ENCODE measurements at places on chromosomes 1 and 21.

DNA sequence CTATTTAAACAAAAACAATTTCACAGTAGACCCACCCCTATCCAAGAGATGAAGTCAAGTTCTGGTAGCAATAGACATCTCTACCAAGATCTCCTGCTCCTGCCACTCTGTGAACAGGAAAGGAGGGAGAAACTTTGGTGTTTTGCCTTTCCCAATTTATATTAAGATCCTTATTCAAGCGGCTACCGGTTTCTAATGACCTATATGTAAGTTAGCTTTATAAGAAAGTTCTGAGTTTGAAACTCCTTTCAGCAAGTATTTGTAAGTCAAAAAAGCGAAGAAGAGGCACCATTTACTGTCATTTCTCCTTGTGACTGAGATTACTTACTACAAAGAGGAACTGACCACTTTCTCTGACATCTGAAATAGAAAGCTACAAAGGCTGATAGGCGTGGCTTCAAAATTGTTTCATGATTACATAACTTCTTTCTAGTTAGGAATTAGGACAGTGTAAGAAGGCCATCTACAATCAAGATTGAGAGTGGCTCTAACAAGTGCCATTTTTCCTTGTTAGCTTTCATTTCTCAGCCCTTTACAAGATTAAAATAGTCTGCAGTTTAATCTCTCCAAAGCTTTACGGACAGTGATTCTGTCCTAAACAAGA lies at the start of gene MNDA:
Gene MNDA, plus strand, starts transcription at position 448 of the 604 bp plus-strand sequence. CDS start 10,803 bp downstream, outside the sequence.
- no peak for DNase-seq

GRCh38 chr1:9849691-9850441 lies 26.1 kb upstream of the CLSTN1 start:
- DNase-seq: no peak

DNA sequence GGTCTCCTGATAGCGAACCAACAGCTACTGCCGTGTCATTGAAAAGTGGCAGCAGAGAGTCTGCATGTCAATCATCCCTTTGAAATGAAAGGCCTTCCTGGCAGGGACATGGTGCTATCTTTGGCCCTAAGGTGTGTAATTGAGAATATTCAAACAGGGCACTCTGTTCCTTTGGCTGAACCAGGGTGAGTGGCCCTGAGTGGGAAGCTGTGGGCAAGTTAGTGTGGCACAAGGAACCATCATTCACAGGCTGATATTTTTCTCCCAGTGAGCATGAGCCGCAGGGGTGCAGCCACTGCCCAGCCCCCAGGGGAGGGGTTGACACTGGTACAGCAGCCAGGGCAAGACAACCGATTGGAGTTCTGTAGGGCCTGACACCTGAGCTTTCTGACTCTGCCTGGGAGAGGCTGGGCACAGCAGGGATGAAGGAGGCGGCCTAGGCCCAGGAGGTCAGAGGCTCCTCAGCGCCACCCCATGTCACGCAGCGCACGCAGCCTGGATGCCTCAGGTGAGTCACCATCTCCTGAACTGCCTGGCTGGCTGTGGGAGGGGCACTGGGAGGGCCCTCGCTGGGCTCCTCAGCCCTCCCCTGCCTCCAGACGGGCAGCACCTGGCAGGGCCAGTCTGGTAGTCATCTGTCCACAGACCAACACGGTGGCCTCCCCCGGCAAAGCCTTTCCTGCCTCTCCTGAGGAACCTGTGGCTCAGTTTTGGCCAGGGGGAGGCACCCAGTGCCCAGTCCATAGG lies 13.2 kb downstream of the QSOX1 start:
- DNase-seq: no peak

DNA sequence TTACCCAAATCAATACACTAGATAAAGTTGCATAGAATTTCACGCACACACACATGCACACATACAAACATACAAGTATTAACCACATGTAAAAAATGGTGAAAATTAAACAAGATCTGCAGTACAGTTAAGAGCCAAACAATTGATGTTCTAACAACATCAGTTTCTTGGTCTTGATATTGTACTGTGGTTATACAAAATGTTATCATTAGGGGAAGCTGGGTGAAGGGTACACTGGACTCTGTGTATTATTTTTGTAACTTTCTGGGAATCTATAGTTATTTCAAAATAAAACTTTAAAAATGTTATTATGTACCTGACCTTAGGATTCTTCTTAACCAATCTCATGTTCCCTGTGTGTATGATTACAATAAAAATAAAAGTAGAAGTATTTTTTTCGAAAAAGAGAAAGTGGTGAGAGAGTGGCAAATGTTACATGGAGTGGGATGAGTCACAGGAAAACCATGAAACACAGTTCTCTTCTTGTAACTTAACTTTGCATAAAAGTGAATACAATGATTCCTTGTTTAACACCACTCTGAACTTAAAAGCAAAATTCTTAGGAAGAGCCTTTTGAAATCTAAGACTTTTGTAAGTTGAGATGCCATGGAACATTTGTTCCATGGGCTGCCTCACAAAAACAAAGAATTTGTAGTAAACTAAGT lies 101.6 kb upstream of the RUNX1 start:
- DNase-seq: no peak

DNA sequence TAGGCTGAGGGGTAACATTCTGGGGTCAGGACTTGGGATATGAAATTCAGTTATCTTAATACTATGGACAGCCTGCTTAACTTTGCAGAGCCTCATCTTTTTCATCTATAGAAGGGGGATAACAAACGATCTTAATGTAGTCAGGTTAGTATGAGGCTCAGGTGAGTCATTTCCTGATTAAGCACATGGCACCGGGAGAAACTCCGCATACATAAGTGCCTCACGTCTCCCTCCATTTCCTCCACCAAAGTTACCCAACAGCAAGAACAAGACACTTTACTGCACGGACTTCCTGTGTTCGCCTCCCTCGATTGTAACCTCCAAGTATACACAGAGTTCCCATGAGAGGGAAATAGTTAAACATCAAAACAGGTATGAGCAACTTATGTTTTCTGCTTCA lies 112.7 kb upstream of the COA6 start:
- DNase-seq: no peak

DNA sequence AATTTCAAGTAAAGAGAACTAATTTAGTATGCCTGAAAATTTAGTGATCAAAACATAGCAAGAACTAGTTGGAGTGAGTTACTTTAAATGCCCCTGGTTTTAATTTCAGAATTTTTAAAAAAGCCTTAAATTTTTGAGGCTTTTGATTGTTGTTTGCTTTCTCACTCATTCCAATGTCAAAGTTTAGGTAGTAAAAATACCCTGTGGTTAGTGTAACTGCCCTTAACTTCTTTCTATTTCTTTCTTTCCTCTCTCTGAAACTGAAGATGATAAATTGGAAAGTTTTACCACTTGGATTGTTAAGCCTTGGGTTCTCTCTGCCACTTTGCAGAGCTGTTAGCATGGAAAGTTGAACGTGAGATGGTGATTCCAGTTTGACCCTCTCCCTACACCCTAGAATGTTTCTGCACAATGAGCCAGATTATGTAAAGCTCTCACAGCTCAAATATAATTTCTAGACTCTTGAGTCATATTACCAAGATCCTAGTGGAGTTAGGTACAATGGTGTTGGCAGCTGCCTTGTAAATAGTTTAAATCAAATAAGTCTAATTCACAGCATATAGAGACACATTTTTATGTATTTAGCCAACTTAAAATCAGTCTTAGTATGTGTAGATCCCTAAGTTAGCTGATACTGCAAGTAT lies 192.4 kb upstream of the SGIP1 start:
- no peak for DNase-seq

Data from pulmonary artery endothelial cell (primary cell).